ENCODE measurements at places on chromosomes 5 and 9.

DNA sequence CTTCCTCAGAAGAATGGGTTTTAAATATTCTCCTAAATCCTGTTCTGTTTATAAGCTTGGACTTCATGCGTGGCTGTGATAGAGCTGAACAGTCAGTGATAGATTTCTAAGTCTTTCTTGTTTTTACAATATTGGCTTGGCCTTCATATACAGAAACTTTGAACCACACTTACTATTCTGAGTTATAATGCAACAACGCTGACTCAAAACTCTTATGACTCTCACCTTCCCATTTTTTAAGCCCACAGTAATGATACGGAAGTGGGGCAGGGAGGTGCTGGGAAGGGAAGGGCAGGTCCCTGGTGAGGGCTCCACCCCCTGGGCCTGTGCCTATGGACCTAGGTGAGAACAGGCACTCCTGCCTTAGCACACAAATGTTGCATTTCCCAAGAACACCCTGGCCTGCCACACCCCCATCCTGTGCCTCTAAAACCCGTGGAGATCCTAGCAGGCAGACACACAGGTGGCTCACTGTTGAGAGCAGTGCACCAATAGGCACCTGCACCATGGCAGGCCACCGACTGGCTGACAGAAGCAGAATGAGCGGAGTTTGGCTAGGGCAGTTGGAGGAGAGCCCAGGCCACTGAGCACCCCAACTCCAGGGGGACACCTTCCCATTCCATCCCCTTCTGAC, 376.7 kb downstream of the GABRG2 start:
- DNase-seq: no peak

DNA sequence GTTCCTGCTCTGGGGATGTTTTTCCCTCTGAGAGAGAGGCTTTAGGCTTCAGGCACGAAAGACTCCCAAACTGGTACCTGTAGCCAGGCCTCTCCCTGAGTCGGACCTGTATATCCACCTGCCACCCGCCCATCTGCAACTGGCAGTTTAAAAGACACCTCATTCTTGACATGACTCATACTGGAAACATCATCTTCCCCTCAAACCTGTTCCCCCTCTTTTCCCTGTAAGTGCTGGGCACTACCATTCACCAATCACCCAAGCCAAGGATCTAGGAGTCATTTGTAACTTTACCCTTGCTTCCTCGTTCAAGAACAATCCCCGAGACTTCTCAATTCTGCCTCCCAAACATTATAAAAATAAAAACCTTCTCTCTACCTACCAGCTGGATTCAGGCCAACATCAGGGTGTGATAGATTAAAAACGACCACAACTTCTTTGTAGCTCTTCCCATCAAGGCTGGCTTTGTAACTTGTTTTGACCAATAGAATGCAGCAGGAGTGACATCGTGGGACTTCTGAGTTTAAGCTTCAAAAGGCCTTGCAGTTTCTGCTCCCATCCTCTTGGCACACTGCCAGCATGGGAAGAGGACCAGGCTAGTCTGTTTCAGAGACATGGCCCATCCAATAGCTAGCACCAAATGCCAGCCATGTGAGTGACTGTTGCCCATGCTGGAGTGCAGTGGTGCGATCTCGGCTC, 1.8 kb upstream of the WDR31 start:
- DNase-seq: no peak

GRCh38 chr5:65951330-65951729, 25.0 kb downstream of the ERBIN start:
- DNase-seq: no peak

DNA sequence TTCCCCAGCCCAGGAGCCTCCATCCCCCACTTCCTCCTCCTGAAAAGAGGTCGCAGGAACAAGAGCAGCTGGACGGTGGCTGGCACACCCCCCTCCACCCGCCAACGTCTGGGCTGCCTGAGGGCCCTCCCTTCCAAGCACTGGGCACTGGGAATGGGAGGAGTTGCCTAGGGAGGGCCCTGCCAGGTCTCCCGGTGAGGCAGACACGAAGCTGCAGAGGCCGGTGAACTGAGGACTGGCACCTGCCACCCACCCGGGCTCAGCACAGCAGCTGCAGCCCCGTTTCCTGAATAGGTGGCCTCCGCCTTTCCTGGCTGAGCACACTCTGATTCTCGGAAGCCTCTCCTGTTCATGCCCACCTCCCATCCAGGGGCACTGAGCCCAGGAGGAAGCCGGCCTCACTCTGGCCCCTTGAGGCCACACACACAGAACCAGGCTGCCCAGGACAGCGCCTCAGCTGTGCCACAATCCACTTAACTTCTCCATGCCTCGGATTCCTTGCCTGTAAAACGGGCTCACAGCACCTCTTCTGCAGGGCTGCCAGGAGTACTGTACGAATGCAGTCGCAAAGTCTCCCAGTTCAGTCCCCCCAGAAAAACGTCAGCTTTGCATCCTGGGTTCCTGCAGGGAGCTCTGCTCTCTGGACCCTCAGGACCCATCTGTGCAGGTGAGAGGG, 1.3 kb downstream of the NPDC1 start:
- no peak for DNase-seq

DNA sequence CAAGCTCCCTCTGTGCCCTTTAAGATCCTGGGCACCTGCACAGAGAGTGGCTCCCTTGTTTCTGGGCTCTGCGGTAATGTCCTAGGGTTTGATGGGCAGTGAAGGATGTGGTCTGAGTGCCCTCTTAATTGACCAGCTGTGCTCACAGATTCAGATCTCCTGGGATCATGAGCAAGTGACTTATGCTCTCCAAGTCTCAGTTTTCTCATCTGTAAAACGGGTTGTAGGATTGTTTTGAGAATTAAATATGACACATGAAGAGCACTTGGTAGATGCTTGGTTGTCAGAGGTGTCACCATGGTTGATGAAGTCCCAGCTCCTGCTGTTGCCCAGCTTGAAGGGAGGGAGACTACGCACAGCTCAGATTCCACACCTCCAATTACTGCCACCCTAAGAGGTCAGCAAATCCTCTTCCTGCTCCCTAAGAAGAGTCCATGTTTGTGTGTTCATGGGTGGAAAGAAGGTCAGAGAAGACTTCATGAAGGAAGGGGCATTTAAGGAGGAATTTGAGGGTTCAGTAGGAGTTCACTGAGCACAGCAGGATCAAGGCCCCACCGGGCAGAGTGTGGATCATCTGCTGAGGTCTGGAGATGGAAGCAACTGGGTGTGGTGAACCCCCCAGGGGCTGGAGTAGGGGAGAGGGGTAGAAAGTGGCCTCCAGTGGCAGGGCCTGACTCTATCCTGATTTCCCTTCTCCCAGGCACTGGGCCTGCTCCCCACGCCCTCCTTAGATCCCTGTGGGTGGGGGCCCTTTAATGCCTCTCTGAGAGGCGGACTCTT, 1.4 kb upstream of the PSD2 start:
- no peak for DNase-seq

DNA sequence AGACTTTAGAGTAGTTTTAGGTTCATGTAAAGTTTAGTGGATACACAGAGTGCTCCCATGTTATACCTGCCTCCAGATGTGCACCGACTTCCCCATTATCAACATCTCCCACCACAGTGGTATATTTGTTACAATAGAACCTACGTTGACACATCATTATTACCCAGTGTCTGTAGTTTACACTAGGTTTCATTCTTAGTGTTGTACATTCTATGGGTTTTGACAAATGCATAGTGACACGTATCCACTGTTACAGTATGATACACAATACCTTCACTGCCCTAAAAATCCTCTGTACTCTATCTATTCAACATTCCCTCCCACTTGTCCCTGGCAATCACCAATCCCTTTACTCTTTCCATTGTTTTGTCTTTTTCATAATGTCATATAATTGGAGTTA, 34.3 kb upstream of the CRHBP start:
- no peak for DNase-seq

GRCh38 chr5:171845857-171846256, 60.2 kb downstream of the SMIM23 start:
- no peak for DNase-seq

- no peak for DNase-seq
These were observed 202.1 kb downstream of the TSSK1B start for GRCh38 chr5:113232667-113233066.

GRCh38 chr5:96699186-96699820, 37.1 kb downstream of the CAST start:
- DNase-seq: no peak

GRCh38 chr5:169534311-169534880, 49.2 kb upstream of the SPDL1 start:
- no peak for DNase-seq

DNA sequence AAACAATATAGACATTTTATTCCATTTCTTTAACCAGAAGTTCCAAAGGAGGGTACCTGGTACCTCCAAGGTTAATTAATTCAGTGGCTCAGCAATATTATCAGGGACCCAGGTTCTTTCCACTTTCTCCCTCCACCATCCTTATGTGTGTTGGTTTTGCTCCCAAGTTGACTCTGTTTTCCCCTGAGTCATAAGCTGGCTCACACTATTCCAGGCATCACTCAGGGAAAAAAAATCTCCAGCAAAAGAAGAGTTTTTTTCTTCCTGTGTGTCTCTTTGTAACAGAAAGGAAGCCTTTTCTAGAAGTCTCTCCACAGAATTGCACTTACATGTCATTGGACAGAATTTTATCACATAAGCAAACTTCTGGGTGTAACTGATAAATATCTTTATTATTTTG, 31.2 kb upstream of the GALNT10 start:
- no peak for DNase-seq

- no peak for DNase-seq
These were observed 197.2 kb upstream of the S1PR3 start for GRCh38 chr9:88794100-88794499.

DNA sequence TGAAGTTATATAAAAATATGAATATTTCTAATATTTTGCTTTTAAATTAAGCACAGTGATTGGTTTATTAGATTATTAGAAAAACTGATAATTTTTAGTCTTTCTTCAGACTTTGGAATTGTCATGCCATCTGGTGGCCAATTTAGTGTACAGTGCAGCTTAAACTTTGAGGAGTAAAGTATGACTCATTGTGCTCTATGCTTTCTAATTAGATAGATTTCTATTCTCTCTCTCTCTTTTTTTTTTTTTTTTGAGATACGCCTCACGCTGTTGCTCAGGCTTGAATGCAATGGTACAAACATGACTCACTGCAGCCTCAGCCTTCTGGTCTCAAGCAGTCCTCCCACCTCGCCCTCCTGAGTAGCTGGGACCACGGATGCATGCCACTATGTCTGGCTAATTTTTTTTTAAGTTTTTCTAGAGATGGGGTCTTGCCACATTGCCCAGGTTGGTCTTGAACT, 42.1 kb upstream of the GPR21 start:
- no peak for DNase-seq

DNA sequence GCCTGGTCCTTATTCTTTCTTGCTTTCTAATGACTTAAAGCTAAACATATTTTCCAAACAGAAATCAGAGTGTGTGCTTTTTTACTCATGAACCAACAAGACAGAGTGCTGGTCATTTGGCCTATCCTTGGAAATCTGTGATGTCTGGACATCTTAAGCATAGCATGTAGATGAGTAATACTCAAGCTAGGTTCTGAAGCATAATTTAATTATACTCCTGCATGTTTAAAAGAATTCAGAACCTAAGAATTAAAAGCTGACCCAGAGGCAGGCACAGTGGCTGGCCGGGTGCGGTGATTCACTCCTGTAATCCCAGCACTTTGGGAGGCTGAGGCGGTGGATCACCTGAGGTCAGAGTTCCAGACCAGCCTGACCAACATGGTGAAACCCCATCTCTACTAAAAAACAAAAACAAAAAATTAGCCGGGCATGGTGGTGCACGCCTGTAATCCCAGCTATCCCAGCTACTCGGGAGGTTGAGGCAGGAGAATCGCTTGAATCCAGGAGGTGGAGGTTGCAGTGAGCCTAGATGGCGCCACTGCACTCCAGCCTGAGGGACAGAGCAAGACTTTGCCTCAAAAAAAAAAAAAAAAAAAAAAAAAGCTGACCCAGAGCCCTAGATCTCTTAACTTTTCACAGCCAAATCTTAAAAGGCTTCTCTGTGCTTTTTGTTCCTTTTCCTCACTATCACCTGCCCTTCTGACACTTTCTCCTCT, 16.2 kb upstream of the TJP2 start:
- no peak for DNase-seq

DNA sequence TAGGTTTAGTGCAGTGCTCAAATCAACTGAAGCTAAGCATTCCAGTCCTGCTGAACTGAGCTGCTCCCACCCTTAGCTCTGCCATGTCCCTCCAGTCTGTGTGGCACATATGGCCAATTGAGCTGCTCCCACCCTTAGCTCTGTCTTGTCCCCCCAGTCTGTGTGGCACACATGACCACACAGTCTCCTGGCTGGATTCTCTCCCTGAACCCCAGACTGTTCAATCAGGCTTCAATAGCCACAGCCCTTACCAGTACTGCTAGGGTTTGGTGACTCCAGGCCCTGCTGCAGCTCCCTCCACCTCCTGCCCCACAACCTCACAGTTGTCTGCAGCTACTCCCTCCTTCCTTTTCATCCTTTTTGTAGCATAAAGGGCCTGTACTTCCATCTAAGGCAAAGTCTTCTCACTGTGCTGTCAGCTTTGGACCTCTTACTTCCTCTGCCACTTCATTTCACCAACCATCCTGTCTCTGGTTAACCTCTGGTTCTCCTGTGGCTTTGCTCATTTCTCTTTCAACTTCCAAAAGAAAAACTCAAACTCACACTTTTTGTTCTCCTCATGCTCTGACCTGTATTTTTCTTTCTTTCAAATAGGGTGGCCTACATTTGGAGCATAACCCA, 50.8 kb downstream of the ADAMTS12 start:
- DNase-seq: no peak

GRCh38 chr5:108148715-108149139, 233.2 kb downstream of the FBXL17 start:
- DNase-seq: no peak

DNA sequence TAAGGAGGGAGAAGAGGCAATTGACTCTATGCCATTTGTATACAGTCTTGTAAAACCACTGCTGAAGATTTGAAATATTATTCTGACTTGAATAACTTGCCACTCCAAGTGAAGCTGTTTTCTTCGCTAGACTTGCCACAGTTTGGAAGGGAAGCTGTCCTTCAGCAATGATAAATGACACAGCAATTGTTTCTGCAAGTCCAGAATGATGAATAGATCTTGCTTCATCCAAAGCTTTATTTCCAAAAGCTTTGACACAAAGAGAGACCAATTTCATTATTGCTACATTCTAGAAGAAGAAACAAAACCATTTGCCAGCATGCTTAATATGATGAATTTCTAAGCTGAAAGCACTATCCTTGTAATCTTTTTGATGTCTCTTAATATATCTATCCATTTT, 73.7 kb downstream of the ZNF366 start:
- no peak for DNase-seq

DNA sequence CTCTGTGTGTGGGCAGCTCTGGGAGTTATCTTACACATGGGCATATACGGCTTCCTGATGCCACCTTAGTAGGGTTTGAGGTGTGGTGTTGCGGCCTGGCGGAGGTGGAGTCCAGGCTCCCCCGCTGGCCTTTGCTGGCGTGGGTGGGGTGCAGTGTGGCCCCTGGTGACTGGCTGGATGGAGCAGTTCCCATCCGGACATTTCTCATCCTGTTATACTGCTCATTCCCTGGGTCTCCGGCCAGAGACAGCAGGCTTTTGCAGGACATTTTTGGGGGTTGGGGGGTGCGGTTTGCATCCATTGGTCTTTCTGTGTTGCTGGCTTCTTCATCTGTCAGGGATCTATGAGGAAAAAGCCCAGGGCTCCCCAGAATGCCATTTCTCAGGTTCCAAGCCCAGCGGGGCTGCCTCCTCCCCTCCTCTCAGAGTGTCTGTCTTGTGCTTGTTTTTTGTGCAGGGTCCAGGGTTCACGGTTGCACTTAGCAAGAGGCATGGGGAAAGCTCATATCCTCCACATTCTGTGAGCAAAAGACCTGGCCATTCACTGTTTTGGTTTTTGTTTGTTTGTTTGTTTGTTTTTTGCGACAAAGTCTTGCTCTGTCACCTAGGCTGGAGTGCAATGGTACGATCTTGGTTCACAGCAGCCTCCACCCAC, 22.3 kb downstream of the NDUFS6 start:
- DNase-seq: no peak
